ENCODE measurements at places on chromosomes 5 and 9.

- no peak for DNase-seq
Measured at GRCh38 chr5:120535900-120536299, 71.8 kb downstream of the PRR16 start.

GRCh38 chr9:131668439-131669268 is 71.2 kb downstream of the RAPGEF1 start:
- no peak for DNase-seq

DNA sequence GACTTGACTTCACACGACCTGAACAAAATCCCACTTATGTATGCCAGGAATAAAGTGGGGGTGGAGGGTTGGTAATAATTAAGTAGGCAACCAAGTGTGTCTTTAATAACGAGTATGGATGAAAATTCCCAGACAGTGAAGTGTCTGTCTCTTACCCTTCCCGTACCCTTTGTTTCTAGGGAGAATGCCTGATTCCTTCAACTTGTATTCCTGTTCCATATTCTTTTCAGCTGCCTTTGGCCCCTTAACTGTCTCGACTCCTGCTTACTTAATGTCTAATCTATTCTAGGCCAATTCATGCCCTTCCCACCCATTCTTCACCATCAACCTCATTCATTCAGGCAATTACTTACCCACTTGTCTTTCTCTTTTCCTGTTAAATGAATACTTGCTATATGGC is 380.5 kb downstream of the RAB3C start:
- no peak for DNase-seq

- peak; percentile 33 for DNase-seq
Measured at GRCh38 chr5:147445917-147446316, 64.0 kb downstream of the DPYSL3 start.

DNA sequence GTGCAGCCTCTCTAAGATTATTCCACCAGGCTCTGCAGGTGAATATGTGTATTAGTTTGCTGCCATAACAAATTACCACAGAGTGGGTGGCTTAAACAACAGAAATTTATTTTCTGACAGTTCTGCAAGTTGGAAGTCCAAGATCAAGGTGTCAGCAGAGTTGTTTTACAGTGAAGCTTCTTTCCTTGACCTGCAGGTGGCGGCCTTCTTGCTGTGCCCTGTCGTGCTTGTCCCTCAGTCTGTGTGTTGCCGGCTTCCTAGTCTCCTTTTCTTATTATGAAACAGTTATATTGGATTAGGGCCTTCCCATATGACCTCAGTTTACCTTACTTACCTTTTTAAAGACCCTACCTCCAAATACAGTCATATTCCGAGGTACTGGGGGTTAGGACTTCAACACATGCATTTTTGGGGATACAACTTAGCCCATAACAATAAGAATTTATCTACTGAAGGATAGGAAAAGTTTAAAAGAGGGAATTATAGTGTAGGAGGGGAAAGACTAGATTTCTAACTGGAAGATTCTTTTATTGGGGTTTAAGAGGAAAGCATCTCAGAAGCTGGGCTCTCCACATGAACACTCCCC is 97.4 kb downstream of the OSTF1 start:
- peak; percentile 51 for DNase-seq

GRCh38 chr5:179778591-179778990 is 15.2 kb upstream of the LTC4S start:
- DNase-seq, result no peak

- no peak for DNase-seq
Measured at GRCh38 chr9:35277628-35278359, 116.0 kb downstream of the UNC13B start.

GRCh38 chr9:121225240-121225639 is 23.6 kb upstream of the RAB14 start:
- DNase-seq, result peak; percentile 50

GRCh38 chr9:98554752-98555151 is 154.0 kb downstream of the GABBR2 start:
- no peak for DNase-seq

GRCh38 chr5:17989036-17989435 is 354.8 kb downstream of the TAF11L14 start:
- DNase-seq, result no peak

- DNase-seq, result peak; percentile 41
Measured at GRCh38 chr9:81690251-81690851, 1.0 kb upstream of the TLE1 start.

GRCh38 chr9:94772144-94772543 is 45.6 kb downstream of the AOPEP start:
- no peak for DNase-seq

GRCh38 chr5:172802567-172803176 is 31.4 kb upstream of the ERGIC1 start:
- no peak for DNase-seq

- no peak for DNase-seq
Measured at GRCh38 chr5:11261241-11261640, 500.2 kb upstream of the DAP start.

DNA sequence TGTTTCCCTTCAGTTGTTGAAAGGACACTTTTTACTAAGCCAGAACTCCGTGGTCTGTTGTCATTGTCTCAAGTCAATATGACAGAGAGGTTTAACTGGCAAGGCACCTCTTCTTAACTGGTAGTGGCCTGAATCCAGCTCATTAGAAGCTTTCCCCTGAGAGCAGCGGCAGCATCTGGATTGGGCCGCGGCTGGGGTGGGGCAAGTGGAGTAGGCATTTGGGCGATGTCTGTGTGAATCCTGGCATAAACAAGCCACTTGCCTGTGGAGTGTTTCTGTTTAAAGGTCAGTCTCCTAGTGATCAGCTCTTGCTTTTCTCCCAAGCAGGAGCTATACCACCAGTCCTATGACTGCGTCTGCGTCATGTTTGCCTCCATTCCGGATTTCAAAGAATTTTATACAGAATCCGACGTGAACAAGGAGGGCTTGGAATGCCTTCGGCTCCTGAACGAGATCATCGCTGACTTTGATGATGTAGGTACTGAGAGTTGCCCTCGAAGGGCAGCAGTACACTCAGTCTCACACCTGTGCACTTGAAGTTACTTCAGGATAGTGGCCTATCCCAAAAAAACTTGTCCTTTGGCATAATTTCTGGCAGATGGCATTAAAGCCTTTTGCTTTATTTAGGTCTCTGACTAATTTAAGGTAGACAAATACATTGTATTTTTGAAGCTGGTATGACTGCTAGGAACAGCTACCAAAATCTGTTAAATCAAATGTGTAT is 48.9 kb downstream of the CFAP90 start:
- DNase-seq, result no peak

DNA sequence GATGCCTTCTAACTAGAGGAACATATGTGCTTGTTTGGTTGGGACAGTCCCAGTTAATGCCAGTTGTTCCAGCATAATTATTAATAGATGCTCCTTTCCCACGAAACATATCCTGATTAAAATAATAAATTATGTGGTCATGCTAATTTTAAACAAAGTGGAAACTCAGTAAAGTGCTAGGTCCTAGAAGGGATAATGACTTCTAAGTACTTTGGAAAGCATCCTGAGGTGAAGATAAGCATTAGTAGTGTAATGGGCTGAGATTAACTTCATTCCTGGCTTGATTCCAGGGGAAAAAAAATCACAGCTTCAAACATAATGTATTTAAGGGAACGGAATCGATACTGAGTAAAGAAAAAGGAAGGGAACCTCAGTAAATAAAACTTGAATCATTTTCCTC is 213.7 kb upstream of the SNX2 start:
- no peak for DNase-seq

DNA sequence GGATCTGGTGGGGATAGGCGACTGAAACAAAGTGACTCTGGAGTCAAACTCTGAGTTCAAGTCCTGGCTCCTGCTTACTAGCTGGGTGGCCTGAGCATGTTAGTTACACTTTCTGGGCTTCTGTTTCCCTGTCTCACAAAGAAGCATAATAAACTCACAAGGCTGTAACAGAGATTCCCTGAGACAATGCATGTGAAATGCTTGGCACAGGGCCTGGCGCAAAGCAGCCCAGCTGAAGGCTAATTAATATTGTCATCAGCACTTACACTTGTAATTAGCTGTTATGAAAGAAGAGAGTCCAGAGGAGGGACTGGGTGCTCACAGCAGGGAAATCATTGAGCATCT is 64.1 kb upstream of the SPOCK1 start:
- DNase-seq, result no peak

- DNase-seq, result no peak
Measured at GRCh38 chr5:26948921-26949320, 89.5 kb downstream of the CDH9 start.

All from neural progenitor cell (in vitro differentiated cells).